Astrocyte (in vitro differentiated cells and primary cell): ENCODE measurements at places on chromosomes 5 and 9.

DNA sequence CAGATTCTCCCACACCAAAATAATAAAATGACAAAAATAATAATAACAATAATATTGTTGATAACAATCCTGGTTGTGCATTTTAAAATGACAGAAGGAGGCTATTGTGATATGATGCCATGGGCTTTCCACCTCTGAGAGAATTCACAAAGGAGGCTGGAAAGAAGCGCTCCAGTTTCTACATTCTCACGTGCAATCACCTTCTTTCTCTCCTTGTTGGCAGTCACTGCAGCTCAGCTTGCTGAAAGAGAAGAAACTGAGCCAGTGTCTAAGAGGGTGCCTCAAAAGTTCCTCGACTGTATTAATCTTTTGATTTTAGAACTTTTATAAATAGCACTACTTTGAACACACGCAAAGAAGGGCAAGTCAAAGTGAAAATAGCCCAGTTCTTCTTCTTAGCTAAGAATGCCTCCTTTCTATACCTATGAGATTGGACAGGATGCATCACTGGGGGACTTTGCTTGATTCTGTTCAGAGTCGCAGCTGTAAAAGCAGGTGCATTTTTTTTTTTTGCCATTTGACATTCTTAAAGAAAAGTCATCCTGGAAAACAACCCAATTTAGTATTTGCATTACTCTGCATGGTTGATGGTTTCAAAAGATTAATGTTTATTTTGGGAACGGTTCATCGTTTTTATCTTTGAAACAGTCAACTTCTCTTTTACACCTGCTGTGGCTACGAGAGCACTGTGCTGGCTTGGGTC, 12.4 kb upstream of the SUB1 start:
- DNase-seq = no peak

DNA sequence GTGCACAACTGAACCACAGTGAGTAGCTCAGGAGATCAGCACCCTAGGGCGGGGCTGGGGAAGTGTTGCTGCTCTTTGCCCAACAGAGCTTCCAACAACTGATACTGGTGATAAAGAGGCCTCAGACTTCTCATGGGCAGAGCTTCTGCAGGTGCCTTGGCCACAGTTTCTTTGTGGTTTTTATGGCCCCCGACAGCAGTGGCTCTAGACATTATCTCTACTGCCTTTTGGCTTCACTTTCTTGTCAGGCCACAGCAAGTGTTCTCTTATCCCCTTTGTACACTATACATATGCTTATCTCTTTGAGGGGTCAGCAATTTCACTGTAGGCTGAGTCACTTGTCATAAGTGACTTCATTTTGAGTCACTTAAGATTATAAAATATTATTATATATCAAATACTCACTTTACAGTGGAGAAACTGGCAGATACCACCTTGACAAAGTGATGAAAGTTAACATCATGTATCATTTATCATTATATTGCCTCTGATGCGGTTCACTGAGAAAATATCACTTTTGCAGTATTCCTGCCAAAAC, 90.9 kb upstream of the COX7C start:
- DNase-seq = no peak

DNA sequence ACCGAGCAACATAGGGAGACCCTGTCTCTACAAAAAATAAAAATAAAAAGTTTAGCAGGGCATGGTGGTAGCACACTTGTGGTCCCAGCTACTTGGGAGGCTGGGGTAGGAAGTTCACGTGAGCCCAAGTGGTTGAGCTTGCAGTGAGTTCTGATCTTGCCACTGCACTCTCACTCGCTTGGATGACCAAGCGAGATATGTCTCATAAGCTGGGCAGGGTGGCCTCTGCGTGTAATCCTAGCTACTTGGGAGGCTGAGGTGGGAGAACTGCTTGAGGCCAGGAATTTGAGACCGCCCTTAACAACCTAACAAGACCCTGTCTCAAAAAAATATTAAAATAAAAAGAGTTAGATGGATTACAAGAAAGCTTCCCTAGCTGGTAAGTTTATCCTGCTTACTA, 32.5 kb downstream of the RASA1 start:
- no peak for DNase-seq

DNA sequence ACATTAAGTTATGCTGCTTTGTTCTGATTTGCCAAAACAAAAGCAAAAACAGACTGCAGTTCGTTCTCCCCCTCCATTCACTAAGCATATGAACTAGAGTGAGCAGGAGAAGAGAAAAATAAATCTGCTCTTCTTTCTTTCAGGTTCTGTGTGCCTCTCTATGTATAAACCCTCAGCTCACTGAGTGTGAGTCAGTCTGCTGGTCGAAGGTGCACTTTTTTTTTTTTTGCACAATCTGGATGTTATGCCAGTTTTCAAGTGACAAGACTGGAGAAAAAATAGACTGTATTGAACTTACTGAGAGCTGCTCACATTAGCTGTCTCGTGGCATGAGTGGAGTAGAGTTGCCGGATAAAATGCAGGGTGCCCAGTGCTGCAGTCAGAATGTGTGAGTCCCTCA, 244.6 kb upstream of the ATP10B start:
- DNase-seq = no peak

GRCh38 chr9:77435688-77436087, 212.4 kb downstream of the GNA14 start:
- DNase-seq = peak; percentile 80

GRCh38 chr9:88818495-88819201, 172.6 kb upstream of the S1PR3 start:
- DNase-seq = peak; percentile 81

DNA sequence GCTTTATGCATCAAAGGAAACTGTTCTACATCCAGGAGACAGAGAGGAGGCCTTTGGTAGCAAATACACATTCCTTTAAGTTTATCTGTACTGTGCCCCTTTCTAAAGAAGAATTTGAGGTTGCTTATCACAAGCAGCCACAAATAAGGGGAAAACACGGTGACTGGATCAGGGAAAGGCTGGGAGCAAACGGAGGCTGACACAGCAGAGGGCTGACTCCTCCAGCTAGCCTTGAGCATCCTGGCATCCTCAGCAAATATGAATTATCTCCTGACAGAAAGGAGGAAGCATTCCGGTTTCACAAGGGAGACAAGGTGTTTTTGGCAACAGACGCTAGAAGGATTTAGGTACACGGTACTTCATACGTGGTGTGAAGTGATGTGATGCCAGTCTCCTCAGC, 133.5 kb downstream of the DCP2 start:
- no peak for DNase-seq

- no peak for DNase-seq
Observed at GRCh38 chr5:176319827-176320554, 41.6 kb downstream of the KIAA1191 start.

GRCh38 chr9:116713271-116713670, 26.2 kb downstream of the TRIM32 start:
- no peak for DNase-seq

DNA sequence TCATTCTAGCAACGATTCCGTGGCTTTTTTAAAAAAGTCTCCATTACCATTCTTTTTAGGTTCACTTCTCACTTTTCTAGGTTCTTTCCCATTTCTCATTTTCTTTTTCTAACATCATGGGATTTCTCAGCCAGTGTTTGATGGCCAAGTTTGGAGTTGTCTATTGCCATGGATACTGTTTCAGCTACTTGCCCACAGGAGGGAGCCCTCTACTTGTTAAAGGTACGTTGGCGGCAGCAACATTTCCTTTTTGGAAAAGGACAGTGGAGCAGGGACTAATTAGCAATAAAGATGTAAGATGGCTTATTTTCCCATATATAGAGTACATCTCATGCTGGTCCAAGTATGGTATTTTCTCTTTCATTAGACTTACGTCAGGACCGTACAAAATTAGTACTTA, 2257.5 kb upstream of the C9orf72 start:
- DNase-seq = peak; percentile 1

GRCh38 chr5:861442-862366, 10.9 kb upstream of the ZDHHC11 start:
- DNase-seq = no peak

DNA sequence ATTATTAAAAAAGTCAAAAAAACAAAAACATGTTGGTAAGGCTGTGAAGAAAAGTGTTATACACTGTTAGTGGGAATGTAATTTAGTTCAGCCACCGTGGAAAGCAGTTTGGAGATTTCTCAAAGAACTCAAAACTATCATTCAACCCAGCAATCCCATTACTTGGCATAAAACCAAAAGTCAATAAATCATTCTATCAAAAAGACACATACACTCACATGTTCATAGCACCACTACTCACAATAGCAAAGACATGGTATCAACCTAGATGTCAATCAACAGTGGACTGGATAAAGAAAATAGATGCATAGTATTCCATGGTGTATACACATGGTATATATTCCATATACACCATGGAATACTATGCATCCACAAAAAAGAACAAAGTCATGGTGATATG, 148.3 kb upstream of the ACOT12 start:
- DNase-seq = no peak

DNA sequence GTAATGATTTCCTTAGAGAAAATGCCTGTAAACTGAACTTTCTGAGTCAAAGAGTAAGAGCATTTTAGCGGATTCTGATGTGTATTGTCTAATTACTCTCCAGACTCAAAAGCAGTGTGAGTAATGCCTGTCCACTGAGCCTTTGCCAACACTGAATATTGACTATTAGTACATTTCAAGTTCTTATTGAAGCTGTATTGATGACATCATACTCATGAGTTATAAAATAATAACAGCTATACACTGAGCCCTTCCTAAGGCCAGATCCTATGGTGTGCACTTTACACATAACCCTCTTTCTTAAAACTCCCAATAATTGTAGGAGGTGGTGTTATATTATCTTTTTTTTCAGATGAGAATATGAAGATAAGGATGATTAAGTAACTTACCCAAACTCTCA, 152.8 kb upstream of the TRPC7 start:
- DNase-seq = no peak

DNA sequence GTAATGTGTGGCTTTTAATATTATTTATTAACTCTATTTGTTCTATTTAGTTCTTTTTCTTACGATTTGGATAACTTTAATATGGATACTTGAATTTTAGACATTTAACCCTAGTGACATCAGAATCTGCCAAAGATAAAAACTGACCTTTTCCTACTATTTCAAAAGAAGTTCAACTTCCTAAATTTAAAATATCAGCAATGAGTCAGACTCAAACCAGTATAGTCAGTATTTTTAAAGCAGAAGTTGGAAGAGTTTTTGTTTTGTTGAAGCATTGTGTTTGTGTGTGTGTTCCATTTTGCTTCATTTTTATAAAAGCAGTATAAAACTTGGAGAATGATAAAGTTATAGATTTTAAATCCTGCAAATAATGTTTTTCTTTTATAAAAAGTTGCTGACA, 251.8 kb upstream of the RASA1 start:
- no peak for DNase-seq

DNA sequence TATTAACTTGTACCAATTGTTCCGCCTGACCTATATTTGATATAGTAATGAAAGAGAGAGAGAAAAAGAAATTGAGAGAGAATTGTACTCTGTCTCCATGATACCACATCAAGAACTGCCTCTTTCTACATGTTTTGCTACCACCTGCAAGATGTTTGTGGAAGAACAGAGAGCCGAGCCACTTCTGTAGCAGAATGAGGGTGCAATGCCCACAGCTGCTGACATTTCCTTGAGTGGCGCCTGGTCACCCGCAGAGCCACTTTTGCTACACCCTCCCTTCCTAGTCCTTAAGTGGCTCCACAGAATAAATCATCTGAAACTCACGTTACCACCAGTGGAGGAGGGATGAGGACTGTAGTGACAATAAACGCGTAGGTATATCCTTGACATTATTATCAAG, 17.1 kb upstream of the FAM81B start:
- DNase-seq = no peak

GRCh38 chr5:143860211-143860610, 48.2 kb downstream of the HMHB1 start:
- DNase-seq = no peak

DNA sequence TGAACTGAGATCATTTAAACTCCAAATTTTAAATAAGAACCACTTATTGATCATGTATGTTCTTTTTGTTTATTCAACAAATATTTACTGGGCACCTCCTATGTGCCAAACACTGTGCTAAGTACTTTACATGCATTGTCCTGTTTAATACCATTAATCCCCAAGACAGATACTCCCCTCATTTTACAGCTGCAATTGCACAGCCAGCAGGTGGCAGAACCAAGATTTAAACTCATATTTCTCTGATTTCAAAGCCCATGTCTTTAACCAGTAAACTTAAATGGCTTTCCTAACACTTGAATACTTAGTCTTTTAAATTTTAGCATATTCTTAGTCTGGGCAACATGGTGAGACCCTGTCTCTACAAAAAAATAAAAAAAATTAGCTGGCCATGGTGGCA, 43.4 kb upstream of the KIAA1958 start:
- no peak for DNase-seq

DNA sequence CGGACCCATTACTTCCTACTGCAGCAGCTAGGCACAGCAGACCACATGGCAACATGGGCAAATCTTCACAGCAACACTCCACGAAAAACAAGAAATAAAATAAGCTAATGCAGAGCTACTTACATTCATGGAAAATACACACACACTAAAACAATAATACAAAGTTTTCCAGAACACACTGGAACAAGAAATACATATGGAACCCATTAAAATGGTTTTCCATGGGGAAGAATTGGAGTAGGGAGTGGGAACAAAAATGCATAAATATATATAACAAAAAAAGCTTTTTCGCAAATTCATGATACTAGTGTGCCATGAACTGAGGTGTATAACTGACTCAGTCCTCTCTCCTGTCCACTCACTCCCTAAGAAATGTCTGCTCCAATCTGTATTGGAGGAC, 8.3 kb downstream of the ADAMTS12 start:
- no peak for DNase-seq

- no peak for DNase-seq
Observed at GRCh38 chr9:129437626-129438323, 183.1 kb downstream of the C9orf50 start.

- no peak for DNase-seq
Observed at GRCh38 chr9:33185858-33186257, 18.7 kb upstream of the B4GALT1 start.

DNA sequence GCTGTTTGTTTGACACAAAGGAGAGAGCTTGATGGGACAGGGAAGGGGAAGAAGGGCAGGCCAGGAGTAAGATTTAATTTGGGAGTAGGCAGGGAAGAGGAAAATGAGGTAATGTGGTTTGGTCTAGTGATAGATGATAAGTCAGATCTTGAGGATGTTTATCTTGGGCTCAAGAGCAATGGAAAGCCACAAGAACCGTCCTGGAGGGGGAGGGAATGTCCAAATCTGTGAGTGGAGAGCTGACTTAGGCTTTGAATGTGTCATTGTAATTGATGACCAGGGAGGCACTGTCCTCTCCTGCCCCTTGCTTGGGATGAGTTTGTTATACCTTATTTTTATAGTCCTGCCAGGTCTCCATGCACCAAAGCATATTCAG, 37.5 kb downstream of the MAMDC2 start:
- DNase-seq = peak; percentile 91

- DNase-seq = no peak
Observed at GRCh38 chr5:103389846-103390245, 131.3 kb downstream of the MACIR start.
